Foreskin melanocyte (primary cell): ENCODE measurements at places on chromosomes 16 and 17.
A peak's percentile ranks its signal among the peaks of the same experiment; 100 is the strongest.

GRCh38 chr16:19093631-19094541 is 19.9 kb upstream of the ITPRIPL2 start:
- DNase-seq = no peak

DNA sequence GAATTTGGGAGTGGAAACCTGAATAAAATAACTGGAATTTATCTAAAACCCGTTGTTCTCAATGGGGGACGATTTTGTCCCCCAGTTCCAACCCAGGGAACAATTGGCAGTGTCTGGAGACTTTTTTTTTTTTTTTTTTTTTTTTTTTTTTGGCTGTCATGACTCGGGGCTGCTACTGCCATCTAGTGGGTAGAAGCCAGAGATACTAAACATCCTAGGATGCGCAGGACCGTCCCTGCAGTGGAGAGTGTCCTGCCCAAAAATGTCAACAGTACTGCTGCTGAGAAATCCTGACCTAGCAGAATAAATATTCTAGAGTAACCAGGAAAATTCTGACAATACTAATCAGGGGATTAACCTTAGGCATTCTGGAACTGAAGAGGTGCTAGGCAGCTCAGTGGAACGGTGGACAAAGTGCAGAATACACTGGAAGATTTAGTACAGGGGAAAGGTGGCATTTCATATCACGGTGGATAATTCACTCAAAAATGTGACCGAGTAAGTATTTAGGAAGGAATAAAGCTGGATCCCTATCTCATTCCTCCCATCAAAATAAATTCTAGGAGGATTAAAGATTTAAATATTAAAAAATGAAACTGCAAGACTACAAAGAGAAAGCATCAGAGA is 107.6 kb downstream of the SPECC1 start:
- peak; percentile 48 for DNase-seq

DNA sequence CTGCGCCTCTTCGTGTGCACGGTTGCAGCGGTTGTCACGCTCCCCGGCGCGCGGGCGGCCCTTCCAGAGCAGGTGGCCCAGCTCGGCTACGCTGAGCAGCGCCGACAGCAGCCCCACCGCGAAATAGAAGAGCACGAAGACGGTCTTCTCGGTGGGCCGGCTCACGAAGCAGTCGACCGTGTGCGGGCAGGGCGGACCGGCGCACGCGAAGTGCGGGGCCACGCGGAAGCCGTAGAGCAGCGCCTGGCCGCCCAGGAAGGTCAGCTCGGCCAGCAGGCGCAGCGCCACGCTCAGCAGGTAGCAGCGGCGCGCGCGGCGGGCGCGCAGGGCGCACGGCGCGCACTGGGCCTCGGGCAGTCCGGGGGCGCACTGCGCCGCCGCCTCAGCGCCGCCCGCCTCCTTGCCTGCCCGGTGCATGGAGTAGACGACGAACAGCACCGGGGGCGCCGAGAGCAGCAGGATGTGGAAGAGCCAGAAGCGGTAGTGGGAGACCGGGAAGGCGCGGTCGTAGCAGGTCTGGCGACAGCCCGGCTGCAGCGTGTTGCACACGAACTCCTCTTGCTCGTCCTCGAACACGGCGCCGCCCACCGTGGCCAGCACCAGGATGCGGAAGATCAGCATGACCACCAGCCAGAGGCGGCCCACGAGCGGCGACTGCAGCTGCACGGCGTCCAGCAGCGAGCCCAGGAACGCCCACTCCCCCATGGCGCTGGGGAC is 1.3 kb downstream of the GJD3 start:
- DNase-seq = no peak

DNA sequence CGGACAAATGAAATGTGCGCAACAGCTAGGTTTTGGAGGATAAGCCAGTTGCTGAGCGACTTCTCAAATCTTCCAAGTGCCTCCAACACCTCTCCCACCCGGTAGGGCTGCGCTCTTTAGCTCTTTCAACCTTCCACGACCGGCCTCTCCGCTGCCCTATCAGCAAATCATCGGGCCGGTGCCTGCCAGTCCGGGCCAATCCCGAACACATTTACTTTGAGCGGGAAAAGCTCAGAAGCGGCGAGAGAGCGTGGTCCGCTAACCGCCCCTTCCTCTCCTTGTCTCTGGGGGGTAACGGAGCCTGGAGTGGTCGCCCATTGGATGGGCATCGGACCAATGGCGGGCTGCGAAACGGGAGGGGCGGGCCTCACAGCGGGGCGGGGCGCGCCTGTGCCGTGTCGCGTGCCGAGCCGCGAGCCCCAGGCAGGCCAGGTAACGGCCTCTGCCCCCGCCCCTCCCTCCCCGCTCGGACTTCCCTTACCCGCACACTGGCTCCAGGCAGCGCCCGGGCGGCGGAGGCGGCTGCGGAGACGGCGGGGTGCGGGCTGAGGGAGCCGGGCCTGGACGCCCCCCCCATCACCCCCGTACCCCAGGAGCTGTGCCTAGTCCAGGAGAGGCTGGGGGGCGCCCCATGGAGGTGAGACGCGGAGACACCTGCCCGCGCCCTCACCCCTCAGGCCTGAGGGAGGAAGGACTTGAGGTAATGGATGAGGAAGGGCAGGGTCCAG is at the start of gene MEIOC:
Gene MEIOC, plus strand, starts transcription at position 486 of the 728 bp plus-strand sequence. Its CDS starts 146 bp downstream, at position 632.
- DNase-seq = peak; percentile 29

- DNase-seq = no peak
Measured at GRCh38 chr16:1333854-1334700, 632 bp downstream of the BAIAP3 start.

GRCh38 chr17:44203731-44204440 is 4.2 kb upstream of the ATXN7L3 start:
- no peak for DNase-seq

DNA sequence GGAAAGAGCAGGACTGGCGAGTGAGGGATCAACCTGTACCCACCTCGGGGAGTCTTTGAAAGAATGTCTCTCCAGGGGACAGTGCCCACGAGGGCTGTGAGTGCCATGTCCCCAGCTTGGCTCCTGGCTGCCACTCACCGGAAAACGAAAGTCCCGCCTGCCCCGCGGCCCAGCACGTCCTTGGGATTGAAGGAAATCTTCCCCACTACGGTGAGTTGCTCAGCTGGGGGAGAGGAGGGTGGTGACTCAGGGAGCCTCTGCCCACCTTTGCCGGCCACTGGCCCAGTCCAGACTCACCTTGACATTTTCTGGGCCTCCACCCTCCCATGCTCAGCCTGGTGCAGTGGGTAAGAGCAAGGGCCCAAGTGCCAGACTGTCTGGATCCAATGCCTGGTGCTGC is 17.1 kb downstream of the PLK1 start:
- no peak for DNase-seq

DNA sequence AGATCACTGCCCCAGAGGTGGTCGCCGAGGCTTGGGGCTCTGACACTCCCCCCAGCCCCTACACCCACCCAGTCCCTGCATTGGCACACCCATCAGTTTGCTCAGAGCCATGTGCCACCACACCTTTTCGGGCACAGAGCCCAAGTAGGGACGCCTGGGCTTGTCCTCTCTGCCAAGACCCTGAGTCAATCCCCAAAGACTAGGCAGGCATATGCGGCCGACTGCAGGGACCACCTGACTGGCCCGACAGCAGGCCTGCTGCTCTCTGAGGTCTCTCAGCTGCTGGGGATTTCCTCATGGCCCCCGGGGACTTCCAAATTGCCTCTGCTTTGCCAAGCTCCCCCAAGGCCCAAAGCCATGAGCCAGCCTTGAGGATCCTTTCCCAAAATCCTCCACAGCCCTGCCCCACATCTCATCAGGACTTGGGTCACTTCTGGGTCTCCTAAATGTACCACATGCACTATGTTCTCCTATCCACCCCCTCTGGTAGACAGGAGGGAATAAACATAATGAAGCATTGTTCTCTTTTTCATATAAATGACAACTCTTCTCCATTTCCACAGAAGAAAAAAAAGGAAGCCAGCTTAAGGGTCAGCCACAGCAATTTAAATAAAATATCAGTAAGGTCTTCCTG is 30.6 kb downstream of the MYO18A start:
- DNase-seq = peak; percentile 66

- DNase-seq = no peak
Measured at GRCh38 chr16:29226782-29227181, 179.7 kb downstream of the NPIPB11 start.

DNA sequence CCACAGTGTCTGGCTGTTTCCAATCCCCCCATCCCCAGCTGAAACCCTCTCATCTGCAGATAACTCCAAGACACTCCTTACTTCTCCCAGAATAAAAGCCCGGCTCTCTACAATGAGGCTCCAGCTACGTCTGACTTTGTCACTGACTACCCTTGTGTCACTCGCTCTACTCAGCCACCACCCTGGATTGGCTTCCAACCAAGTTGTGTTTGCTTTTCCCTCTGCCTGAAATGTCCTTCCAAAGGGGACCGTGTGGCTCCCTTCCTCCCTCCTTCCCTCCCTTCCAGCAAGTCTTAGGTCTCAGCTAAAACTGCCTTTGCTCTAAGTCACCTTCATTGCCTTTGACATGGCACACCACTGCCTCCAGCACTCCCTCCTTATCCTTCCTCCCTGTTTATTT is 42.8 kb downstream of the CDH1 start:
- no peak for DNase-seq

- DNase-seq = no peak
Measured at GRCh38 chr16:86346034-86346433, 164.3 kb upstream of the FOXF1 start.

- no peak for DNase-seq
Measured at GRCh38 chr17:50088952-50089825, 6.0 kb upstream of the PDK2 start.

DNA sequence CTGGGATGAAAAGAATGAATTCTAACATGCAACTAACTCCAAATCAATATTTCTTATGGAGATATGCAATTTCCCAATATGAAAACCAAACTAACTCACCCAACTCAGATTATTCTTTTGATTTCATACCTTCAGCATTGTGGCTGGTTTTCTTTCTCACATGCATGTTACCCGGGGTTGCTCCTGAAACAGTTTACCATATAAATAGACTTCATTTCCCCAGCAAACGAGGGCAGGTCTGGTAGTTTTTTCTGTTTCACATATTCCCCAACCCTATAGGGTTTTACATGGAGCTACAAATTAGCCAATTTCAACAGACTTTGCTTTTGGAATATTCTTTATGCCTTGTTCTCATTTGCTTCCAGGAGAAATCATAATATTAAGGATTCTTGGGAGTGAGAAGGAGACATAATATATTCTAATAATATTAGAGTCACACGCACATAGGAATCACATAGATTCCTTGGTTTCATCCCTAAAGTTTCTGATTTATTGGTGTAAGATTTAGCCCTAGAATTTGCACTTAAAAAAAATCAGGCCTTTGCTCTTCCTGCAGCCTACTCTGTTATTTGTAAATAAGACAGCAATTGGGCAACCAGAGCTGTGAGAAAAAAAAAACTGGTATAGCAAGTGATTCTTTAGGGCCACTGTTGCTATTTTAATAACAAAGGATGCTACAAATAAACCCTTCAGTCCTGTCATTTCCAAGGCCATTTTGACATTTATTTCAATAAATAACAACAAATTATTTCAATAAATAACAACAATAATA is 60.3 kb upstream of the FAM20A start:
- DNase-seq = no peak

DNA sequence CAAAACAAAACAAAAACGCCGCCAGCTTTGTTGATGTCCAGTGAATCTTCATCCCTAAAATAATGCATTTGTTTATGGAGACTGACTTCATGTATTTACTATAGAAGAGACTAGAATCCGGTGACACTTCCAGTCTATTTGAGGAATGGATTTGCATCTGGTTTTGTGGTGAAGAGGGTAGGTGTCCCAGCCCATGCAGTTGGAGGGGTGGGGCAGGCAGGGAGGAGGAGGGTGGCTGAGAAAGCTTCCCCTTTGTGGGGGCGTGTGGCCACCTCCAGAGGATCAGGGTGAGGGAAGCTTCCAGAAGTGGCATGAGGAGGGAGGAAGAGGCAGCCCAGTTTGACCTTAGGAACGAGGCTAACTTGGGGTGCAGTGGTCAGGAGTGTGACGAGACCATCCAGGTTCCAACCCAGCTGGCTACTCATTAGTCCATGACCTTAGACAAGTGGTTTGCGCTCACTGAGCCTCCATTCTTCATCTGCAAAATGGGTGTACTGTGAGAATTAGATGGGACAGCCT is 69.5 kb downstream of the CMIP start:
- DNase-seq = no peak

GRCh38 chr17:61149862-61150362 is 249.7 kb upstream of the TBX2 start:
- no peak for DNase-seq
